ENCODE measurements at places on chromosomes 16 and 17.

DNA sequence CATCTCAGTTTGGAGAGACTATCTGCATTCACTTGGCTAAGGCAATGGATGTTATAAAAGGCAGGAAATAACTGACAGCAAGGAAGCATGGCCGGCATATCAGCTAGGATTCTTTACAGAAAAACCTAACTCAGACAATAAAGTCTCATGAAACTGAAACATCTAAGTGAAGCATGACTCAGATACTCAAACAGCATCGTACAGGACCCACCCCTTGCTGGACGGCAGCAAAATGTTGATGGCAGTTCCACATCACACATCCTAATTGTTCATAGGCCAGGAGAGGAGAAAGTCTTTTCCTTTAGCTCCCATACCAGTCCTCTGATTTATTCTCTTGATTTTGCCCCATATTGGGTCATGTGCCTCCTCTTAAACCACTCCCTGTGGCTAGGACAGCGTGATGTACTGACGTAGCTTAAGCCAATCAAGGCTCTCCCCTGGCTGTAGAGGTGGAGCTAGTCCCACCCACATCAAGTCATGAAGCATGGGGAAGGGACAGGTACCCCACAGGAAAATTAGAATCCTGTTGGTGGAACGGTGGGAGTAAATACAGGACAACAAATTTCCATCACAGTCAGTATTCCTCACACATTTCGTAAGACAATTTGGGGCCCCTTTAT is 178.9 kb downstream of the IRX3 start:
- no peak for DNase-seq

DNA sequence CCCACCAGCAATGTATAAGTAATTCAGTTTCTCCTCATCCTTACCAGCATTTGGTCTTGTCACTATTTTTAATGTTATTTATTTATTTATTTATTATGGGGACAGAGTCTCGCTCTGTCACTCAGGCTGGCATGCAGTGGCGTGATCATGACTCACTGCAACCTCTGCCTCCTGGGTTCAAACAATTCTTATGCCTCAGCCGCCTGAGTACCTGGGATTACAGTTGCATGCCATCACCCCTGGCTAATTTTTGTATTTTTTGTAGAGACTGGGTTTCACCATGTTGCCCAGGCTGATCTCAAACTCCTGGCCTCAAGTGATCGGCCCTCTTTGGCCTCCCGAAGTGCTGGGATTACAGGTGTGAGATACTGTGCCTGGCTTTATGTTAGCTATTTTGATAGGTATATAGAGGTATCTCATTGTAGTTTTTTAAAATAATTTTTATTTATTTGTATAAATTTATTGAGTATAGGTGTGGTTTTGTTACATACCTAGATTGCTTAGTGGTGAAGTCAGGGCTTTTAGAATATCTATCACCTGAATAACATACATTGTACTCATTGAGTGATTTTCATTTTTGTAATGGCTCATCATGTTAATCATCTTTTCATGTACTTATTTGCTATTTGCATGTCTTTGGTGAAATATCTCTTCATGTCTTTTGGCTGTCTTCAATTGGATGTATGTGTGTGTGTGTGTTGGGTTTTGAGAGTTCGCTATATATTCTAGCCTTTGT is 53.3 kb downstream of the TANC2 start:
- no peak for DNase-seq

- DNase-seq, result no peak
Observed at GRCh38 chr17:33904476-33904875, 350.6 kb upstream of the CCL2 start.

DNA sequence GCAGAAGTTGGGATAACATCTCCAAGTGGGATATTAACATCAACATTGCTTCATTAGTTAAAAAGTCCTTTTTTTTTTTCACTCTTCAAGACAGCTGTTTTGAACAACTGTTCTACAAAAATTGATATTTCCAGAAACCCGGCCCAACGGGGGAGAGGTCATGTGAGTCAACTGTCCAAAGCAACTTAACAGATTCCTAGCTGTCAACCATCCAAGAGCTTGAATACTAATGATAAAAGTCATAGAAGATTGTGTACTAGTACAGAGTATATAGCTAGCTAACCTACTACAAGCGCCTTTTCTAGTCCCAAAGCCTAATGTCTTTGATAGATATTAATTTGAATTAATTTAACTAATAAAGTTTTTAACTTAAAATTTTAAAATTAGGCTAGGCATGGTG is 172.0 kb downstream of the CYB561 start:
- no peak for DNase-seq

GRCh38 chr17:7293159-7293558 is 1.3 kb downstream of the YBX2 start:
- no peak for DNase-seq

DNA sequence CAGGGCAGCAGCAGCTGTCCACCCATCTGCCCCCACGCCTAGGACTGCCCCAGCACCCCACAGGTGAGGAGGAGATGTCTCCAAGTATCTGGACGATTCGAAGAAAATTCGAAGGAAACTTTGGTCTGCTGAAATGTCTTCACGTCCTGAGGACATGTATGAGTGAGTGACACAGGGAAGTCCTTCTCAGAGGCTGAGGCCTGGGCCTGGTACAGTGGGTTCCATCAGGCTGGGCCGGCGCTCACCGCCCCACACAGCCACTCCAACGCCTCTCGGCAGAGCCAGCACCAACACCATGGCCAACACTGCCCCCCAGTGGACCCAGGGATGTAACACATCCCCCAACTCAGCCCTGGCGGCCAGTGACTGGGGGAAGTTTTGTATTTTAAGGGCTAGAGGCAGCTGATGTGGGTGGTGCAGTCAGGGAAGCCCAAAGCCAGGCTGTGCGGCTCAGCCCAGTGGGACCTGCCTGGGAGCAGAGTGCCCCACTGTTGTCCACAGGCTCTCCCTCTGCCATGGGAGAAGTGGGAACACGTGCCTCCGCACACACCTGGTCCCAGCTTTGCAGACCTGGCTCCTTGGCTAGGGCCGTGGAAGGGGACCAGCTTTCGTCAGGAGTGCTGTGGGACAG is 55.8 kb upstream of the FASN start:
- DNase-seq, result peak; percentile 60

- DNase-seq, result no peak
Observed at GRCh38 chr16:49632795-49633184, 223.1 kb downstream of the ZNF423 start.

- no peak for DNase-seq
Observed at GRCh38 chr16:26623442-26623841, 443.3 kb upstream of the C16orf82 start.

- DNase-seq, result peak; percentile 75
Observed at GRCh38 chr16:86563469-86564345, 2.9 kb upstream of the FOXC2 start.

DNA sequence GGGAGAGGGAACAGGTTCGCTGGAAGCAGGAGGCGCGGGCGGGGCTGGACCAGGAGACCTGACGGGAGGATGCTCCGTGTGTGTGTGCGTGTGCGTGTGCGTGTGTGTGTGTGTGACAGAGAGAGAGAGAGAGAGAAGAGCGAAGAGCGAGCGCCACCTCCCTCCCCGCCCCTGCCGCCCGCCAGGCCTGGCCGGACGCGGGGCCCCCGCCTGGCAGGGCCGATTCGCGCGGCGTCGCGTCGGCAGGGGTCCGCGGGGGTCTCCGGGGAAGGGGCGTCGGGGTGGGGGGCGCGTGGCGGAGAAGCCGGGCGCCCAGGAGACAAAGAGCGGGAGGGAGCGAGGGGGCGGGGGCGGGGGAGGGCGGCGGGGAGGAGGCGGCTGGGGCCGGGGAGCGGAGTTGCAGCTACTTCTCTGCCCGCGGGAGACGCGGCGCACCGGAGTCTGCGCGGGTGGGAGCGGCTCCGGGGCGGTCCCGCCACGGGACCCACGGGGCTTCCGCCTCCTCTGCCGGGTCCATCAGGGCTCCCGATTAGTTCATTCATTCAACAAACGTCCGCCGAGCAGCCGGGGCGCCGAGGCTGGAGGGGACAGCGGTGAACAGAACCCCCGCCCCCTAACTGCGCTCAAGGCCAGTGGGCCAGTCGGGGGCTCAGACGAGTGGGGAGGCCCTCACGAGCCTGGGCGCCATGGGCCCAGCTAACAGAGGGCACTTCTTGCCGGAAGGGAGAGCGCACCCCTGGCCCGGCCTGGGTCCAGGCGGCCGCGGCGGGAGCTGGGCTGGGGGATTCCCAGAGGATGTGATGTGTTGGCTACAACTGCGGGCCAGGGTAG is at the start of gene SAMD14:
TSS of gene SAMD14 (minus strand) at position 433 of the 831 bp plus-strand sequence. CDS start 5,201 bp downstream, outside the sequence.
- DNase-seq, result no peak

- no peak for DNase-seq
Observed at GRCh38 chr16:73480381-73480780, 432.5 kb upstream of the ZFHX3 start.

DNA sequence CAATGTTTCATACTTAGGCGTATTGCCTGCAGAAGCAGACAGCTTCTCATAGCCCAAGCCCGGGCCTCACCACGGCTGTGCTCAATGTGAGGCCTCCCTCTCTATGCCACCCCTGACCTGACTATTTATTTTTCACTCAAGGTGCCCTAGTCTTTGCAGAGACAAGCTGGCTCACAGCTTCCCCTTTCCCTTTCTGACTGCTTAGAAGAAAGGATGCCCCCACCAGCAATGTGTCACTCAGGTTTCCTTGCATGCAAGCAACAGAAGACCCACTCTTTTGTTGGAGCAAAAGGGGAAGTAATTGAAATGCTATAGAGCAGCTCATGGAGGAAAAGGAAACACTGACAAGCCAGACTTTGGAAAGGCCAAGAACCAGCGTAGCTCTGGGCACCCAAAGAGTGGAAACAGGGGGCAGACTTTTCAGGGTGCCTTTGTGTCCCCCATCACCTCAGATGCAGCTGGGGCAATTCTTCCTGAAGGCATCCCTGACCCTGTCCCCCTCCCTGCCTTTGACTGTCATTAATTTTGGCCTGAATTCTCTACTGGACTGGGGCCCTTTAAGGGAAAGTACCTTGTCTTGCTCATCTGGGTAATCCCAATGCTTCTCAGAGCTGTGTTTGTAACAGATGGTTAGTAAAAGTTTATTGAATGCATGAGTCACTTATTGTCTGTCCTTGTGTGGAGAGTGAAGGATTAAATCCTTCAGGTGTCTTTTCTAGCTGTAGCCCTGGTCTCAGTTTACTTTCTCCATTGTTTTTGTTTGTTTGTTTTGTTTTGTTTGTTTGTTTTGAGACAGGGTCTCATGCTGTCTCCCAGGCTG is 17.8 kb downstream of the RGS9 start:
- DNase-seq, result no peak

- DNase-seq, result peak; percentile 64
Observed at GRCh38 chr16:81401035-81401950, 43.3 kb upstream of the CMIP start.

GRCh38 chr16:31700200-31700529 is 172.5 kb downstream of the AHSP start:
- no peak for DNase-seq

GRCh38 chr17:5826384-5826783 is 242.1 kb upstream of the NLRP1 start:
- no peak for DNase-seq

GRCh38 chr16:72658888-72659717 is 388.8 kb downstream of the ZFHX3 start:
- DNase-seq, result no peak

- DNase-seq, result no peak
Observed at GRCh38 chr16:8655184-8655717, 19.2 kb upstream of the ABAT start.

- DNase-seq, result no peak
Observed at GRCh38 chr16:87306516-87306915, 10.7 kb downstream of the C16orf95 start.

DNA sequence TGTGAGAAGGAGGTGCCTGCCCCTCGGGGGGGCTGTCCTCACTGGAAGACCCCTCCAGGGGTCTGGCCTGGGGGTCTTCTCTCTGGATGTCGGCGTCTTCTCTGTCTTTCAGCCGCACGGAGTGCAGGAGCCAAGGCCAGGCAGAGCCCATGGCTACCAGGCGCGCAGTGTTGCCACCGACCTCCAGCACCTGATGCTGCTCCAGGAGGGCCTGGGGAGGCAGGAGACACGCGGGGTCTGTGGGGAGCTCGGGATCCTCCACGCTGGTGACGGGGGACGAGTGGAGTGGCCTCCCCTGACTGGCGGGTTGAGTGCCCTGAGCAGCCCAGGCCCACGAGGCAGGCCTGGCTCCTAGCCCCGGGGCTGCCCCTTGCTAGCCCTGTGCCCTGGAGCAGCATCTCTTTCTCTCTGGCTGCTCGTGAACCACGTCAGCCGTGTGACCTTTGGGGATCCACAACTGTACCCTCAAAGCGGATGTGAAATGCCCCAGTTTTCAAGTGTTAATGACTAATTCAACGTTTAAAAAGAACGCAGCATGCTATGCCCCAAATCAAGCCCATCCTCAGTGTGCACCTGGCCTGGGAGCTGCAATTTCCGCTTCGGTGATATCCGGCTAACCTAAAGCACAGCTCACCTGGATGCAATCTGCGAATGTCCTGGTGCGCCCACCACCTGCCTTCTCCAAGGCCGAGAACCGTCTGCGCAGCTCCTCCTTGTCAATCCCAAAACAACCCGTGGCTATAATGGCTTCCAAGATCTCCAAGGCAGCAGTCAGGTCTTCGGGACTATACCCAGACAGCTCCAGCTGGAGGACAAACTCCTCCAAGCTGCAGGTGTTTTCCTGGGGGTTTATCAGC is 62.9 kb downstream of the IL21R start:
- no peak for DNase-seq

DNA sequence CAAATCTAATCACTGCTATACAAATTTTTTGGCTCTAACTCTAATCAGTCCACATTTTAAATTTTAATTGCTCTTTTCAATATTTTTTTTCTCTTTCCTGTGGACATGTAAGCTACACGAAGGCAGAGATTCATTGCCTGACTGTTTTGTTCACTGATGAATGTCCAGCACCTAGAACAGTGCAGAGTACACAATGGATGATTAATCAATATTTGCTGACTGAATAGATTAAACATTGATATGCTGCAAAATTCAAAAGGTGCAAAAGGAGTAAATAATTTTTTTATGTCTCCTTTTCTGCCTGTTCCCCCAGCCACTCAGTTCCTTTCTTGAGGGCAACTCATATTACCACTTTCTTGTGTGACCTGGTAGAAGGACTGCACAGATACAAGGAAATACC is 32.8 kb downstream of the SCNN1B start:
- DNase-seq, result no peak

- DNase-seq, result no peak
Observed at GRCh38 chr16:1863681-1864460, 8.1 kb downstream of the MEIOB start.

GRCh38 chr17:73718912-73719311 is 74.7 kb upstream of the SDK2 start:
- no peak for DNase-seq

DNA sequence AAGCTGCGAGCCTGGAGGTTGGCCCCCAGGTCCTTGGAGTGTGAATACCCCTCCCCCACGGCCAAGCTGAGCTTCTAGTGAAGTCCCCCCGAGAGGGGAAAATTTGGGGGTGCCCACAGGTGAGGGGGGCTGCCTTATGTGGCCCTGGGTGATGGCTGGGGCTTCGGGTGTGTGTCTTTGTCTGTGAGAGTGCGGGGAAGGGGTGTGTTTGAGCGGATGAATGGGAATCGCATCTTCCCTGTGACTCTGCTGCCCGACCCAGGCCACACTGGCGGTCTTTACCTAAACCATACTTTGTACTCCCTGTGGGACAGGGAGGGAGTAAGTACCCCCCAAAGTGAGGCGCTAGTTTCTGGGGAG is 1.3 kb downstream of the SBK1 start:
- no peak for DNase-seq
